Fibroblast of skin of scalp (primary cell): ENCODE measurements at places on chromosomes 7 and 10.

DNA sequence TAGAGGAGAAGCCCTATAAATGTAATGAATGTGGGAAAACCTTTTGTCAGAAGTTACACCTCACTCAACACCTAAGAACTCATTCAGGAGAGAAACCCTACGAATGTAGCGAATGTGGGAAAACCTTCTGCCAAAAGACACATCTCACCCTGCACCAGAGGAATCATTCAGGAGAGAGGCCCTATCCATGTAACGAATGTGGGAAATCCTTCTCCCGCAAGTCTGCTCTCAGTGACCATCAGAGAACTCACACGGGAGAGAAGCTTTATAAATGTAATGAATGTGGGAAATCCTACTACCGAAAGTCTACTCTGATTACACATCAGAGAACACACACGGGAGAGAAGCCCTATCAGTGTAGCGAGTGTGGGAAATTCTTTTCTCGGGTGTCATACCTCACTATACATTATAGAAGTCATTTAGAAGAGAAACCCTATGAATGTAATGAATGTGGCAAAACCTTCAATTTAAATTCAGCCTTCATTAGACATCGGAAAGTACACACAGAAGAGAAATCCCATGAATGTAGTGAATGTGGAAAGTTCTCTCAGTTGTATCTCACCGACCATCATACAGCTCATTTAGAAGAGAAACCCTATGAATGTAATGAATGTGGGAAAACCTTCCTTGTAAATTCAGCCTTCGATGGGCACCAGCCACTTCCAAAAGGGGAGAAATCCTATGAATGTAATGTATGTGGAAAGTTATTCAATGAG lies 18.9 kb downstream of the RBAK start:
- peak; percentile 15 for DNase-seq

DNA sequence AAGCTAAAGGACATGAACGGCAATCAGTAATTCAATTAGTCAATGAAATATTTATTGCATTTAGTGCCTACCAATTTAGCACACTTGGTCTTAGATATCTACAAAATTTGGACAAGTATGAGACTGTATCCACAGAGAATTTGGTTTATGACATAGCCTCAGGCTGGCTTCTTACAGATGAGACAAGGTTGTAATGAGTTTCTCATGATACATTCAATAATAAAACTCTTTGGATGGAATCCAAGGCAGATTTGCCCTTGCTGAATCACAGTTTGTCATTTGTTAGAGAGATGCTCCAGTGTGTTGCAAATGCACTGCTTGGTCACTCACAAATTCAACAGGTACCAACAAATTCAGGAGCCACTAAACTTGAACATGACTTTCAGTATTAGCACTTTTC lies 162.5 kb downstream of the GPR37 start:
- no peak for DNase-seq

DNA sequence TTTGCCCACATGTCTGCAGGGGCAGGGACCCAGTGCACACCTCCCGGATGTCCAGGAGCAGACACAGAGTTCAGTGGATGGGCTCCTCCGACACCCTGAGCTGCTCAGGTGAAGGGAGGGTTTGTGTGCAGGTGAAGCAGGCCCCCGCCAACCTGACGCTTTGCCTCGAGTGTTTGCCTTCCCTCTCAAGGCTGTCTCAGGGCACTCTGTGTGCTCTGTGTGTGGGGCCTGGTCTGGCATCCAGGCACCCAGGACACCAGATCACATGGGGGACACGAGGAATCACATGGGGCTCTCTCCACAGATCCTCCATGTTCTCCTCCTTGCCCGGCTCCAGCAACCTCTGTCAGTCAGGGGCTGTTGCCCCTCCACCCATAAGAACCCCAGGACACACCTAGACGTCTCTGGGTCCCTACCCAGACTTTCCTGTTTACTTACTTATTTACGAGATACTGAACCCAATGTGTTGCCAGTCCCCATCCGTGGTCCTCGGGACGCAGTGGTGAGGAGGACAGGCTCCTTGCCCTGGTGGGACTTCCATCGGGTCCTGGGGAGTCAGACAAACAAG lies 99.5 kb downstream of the HTR5A start:
- DNase-seq = no peak

DNA sequence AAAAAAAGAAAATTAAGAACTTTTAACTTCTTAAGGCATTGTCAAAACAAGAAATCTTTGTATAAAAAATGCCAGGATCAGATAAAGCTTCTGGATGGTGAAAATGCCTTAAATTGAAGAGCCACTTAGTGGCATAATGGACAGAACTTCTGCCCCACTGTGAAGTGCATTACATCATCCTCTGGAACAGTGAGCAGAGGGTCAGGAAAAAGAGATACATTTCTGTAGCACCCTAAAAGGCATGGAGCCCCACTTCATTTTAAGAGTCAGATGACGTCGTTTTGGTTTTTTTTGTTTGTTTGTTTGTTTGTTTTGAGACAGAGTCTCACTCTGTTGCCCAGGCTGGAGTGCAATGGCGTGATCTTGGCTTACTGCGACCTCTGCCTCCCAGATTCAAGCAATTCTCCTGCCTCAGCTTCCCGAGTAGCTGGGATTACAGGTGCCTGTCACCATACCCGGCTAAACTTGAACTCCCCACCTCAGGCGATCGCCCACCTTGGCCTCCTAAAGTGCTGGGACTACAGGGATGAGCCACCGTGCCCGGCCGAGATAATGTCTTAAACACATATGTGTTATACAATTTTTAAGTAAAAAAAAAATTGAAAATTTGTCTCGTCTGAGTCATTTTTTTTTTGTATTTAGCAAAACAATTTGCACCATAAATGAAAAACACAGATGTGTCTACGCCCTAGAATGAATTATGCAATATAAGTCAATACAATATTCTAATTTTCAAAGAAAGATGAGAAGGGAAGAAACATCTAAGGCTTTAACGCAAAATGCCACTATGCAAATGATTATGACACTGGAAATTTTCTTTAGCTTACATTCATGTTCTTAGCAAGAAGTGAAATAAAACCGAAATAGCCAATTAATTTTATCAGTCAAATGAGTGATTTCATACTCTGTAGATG lies 29.2 kb downstream of the SLC13A1 start:
- DNase-seq = no peak

- no peak for DNase-seq
Measured at GRCh38 chr10:969473-970150, 18.6 kb upstream of the GTPBP4 start.

GRCh38 chr10:124211921-124212320 lies 118.5 kb upstream of the CHST15 start:
- peak; percentile 4 for DNase-seq

GRCh38 chr7:147980826-147981813 lies 609.4 kb upstream of the C7orf33 start:
- DNase-seq = peak; percentile 8

GRCh38 chr10:129438024-129438423 lies 29.0 kb upstream of the MGMT start:
- DNase-seq = no peak

GRCh38 chr10:6064119-6064518 lies 2.0 kb upstream of the IL2RA start:
- DNase-seq = no peak

DNA sequence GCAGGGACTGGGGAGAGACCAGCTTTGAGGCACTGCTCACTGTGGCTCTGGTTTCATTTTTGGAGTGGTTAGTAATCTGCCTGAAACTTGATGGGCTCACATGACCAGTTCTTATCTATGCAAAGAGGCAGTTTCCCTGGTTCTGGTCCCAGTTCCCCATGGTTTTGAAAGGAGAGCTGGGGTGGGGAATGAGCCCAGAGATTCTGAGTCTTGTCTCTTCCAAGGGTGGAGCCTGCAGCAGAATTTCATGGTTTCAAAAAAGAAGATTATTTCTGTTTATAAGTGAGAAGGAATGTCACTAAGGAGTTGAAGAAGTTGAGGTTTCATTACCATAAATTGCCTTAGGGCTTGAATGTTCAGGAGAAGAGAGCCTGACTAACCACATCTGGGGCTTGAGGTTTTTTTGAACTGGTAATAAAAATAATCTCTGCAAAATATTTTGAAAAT lies 190.2 kb upstream of the HABP2 start:
- DNase-seq = peak; percentile 67

GRCh38 chr10:43754569-43755260 lies 106.0 kb upstream of the ZNF32 start:
- DNase-seq = no peak

- no peak for DNase-seq
Measured at GRCh38 chr10:94288361-94289101, 74.2 kb downstream of the NOC3L start.

DNA sequence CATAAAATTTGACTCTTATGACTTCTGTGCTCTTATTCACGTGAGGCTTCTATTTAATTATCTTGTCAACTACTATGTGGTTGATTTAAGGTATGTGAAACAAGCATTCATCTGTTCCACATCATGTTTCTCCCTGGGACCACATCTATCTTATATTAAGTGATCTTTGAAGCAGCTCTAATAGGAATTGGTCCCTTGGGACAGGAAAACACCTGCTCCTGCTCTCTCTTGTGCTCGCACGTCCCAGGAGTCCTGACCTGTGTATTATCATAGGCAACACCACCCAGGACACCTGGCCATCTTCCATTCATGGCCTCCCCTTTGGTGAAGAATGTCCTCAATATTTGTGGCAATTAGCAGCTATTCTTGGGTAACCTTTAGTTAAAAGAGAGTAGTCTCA lies 269.2 kb downstream of the NRG3 start:
- no peak for DNase-seq

DNA sequence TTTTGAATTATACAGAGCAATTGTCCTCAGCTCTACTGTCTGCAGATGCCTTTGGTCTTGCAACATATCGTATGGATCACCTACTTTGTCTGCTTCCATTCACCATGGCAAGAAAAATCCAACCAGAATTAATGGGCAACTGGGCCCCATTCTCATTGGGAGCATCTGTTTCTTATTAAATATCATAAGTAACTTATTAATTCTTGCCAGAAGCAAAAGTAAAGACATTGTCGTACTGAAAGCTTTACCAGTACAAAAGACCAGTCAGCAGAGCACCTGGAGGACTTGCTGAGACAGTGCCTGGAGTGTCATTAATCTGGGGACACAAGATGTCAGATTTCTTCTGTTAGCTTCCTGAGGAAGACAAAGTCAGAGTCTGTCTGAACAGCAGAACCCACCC lies 404.5 kb downstream of the INHBA start:
- DNase-seq = peak; percentile 21

GRCh38 chr7:42869131-42870020 lies 42.5 kb downstream of the C7orf25 start:
- peak; percentile 12 for DNase-seq

GRCh38 chr10:60978287-60979115 lies 34.5 kb upstream of the RHOBTB1 start:
- peak; percentile 66 for DNase-seq

DNA sequence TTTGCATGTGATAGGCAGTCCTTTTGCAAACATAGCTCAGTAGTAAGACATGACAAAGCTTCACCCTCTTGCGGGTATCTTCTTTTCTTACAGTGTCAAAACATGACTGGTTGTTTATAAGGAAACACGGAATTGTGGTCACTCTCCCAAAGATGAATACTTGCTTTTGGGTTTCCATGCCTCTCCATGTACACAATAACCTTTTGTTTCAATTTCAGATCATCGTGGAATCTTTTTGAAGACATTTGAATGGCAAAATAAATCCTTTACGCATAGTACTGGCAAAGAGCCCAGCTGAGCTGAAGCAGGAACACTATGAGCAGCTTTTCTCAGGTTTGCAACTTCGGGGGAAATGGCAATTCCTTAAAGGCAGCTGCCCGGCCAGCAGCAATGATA lies 156.8 kb upstream of the FRMD4A start:
- DNase-seq = no peak

GRCh38 chr7:2730846-2731770 lies 43.1 kb downstream of the AMZ1 start:
- no peak for DNase-seq

DNA sequence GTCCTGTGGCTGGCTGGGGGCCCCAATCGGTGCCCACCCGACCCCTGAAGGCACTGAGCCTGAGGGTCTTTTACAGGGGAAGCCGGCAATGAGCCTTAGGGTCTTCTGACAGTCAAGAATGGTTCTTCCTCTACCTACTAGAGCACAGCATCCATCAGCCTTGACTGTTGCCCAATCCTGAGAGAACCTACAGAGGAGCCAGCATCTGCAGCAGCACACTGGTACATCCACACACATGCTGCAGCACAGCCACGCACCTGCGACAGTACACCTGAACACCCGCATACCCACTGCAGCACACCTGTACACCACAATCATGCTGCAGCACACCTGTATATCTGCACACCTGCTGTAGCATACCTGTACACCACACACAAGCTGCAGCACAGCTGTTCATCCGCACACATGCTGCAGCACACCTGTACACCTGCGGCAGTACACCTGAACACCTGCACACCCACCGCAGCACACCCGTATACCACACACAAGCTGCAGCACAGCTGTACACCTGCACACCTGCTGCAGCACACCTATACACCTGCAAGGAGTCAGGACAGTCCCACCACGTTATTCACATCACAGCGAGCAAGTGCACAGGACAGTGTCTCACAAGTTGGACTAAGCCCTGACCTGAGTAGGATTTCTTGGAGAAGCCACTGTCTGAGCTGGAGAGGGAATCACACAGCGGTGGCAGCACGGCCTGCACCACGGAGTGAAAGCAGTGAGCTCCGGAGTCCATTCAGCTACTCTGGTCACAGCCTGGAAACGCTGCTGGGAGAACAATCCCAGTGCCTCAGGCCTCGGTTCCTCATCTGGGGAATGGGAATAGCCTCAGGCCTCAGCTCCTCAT lies 56.4 kb downstream of the VIPR2 start:
- DNase-seq = no peak

DNA sequence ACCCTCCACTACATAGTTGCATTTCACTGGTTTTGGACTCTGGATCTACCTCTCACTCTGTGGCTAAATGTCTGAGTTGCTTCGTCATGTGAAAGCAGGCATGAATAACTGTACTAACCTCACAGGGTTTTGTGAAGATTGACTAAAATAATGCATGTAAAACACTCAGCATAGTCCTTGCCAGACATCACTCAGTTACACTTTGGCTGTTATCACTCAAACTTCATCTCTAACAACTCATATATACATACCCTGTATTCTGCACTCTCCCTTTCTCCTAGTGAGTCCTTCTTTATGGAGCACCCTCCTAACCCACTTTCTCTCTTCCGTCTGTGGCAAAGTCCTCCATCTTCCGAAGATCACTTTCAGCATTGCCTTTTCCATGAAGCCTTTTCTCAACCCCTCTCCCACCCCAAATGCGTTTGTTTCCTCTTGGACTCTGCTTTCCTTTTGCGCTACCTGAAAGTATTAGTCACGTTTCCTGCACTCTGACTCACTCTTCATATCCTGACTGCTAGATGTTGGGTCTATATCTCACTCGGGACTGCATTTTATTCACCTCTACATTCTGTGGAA lies 72.6 kb downstream of the OSBPL3 start:
- DNase-seq = no peak

DNA sequence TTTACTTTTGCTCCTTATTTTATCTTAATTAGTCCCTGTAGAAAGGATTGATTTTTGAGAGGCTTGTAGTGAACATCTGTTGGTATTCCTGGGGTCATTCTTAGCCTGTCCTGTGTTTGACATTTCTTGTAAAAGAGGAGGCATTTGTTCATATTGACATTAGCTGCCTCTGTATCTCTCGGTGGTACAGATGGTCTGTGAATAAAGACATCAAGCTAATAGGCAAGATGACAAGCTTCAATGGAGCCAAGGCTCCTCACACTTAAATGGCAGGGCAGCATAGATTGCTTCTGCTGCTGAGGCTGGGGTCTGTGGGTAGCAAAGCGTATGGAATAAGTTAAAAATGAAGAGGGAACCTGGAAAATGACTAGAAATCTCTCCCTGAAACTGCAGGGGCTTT lies 687.6 kb downstream of the LRMDA start:
- no peak for DNase-seq
